ENCODE measurements at places on chromosomes 1 and 21.

DNA sequence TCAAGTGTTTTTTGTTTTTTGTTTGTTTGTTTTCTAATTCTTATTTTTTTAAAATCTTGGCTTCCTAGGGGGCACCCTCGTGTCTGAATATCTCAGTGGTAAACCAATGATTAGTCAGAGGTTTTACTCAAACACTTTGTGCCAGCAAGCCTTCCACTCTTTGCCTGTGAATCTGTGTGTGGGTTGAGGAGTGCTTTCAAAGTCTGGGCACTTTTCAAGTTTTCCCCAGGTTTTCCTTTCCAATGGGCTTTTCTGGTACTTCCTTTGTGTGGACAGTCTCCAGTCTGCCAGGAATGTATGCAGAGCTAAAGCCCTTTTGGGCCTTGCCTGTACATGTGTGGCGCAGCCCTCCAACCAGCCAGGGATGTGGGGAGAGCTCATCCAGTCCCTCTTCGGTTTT lies 9.7 kb upstream of the PPIE start:
- no peak for DNase-seq

GRCh38 chr21:28644762-28645161 lies 347.9 kb downstream of the LTN1 start:
- DNase-seq, result no peak

DNA sequence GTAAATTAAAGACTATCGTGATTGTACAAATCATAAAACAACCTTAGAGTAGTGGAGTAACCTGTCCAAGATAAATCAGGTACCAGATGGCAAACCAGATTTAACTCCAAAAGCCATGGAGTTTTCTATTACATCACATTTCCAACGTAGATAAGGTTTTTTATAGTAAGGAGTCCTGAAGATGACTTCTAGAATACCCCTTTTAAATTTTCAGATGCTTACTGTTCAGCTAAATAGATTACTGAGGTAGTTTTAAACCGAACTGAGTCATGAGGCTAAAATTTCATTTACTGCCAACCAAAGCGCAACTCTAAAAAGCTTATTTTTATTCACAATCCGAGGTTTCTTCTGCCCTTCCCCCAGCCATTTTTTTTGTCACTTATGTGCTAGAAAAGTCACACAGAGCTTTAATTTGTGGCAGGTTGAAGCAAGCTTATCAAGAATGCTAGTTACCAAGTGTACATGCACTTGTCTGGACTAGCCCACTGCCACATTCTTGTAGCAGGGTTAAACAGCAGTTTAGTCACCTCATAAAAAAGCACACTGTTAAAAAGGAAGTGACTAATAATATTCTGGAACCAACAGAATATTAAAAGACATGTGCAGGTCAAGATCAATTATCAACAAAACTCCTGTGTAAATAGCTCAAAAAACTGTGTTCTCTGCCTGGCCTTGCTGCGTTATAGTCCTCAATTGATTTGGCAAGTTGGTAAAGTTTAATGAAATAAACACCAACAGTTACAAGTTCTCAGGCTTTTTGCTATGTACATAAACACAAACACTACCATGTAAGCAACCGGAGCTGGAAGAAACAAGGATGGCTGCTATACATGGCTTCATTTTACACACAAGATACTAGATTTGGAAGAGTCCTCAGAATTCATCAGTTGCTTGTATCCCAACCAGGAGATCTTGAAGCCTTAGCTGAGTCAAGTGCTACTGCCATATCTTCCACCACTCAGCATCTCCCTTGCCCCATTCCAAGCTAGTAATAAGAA lies 180.3 kb upstream of the DMRTA2 start:
- no peak for DNase-seq

- no peak for DNase-seq
Measured at GRCh38 chr1:83929184-83929583, 69.7 kb downstream of the TTLL7 start.

DNA sequence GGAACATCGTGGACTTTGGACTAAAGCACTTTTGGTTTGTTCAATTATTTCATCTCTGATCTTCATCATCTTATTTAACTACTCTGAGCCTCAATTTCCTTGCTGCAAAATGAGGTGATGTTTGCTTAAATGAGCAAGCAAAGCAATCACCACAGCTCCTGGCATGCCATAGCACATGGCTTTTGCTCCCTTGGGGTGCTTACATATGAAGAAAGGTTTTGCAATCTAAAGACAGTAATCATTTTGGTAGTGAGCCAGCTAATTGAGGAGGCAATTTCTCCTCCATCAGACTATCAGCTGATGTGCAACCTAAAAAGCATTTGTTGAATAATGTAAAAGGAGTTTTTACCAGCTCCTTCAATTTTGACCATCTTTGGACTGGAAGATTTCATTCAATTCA lies 68.8 kb upstream of the KCNJ15 start:
- no peak for DNase-seq

GRCh38 chr1:198638894-198639635 lies at the start of gene PTPRC:
Gene PTPRC (plus strand): TSS chr1:198639040. CDS start chr1:198639269, 229 bp downstream.
- DNase-seq, result peak; percentile 96

DNA sequence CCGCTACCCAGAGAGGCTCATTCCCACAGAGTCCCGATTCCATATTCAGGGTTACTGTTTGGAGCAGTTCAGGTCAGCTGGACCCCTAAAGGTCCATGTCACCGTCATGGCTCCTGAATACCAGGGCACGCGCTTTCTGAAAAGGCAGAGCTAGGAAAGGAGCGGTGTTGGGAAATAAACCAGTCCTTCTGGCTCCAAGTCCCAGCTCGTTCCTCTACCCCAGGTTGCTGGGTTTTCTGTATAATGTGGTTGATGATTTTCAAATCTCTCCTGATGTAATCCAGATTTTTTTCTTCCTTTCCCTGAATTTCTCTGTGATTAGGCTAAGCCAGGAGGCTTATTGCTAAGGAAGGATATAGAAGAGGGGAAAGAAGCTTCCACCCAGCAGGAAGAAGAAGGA lies 14.0 kb upstream of the PKP1 start:
- no peak for DNase-seq

- DNase-seq, result no peak
Measured at GRCh38 chr1:184299406-184299790, 87.4 kb upstream of the C1orf21 start.

DNA sequence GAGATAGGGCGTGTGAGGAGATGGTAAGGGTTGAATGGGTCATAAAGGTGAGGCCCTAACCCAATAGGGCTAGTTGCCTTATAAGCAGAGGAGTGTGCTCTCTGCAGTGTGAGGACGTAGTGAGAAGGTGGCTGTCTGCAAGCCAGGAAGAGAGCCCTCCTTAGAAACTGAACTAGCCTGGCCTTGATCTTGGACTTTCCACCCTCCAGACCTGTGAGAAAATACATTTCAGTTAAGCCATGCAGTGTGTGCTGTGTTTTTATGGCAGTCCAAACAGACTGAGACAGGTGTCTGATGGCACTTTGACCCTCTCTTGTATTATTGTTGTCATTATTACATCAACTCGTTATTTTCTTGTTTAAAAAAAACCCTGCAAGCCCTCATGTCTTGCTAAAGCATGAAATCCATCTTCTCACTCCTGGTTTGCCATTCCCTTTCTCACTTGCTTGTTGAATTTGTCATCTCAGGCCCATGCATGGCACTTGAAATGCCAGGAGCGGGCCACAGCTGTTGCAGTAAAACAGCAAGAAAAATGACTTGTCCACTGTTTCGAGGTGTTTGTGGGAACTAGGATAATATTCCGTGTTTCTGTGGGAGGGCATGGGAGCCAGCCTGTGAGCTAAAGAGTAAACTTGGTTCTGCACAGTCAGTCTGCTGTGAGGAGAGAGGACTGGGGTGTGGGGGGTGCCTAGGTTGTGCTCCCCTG lies 78.6 kb downstream of the STUM start:
- DNase-seq, result no peak

GRCh38 chr1:203992440-203992839 lies 80.5 kb upstream of the SOX13 start:
- DNase-seq, result no peak

DNA sequence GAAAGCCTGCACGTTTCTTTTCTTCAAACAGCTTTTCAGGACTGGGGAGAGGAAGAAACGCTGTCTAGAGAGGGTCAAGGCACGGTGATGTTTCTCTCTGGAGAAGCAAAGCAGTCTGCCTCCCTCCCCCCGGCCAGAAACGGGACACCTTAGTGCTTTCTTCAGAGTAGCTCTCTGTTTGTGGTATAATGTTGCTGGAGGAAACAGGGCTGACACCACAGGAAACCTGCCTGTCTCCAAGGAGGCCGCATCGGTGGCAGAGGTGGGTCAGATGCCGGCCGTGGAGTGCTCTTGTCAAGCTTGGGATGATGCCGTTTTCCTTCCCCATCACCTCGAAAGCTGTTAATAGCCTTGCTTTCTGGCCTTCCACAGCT lies 139.4 kb downstream of the DHRS3 start:
- peak; percentile 92 for DNase-seq

DNA sequence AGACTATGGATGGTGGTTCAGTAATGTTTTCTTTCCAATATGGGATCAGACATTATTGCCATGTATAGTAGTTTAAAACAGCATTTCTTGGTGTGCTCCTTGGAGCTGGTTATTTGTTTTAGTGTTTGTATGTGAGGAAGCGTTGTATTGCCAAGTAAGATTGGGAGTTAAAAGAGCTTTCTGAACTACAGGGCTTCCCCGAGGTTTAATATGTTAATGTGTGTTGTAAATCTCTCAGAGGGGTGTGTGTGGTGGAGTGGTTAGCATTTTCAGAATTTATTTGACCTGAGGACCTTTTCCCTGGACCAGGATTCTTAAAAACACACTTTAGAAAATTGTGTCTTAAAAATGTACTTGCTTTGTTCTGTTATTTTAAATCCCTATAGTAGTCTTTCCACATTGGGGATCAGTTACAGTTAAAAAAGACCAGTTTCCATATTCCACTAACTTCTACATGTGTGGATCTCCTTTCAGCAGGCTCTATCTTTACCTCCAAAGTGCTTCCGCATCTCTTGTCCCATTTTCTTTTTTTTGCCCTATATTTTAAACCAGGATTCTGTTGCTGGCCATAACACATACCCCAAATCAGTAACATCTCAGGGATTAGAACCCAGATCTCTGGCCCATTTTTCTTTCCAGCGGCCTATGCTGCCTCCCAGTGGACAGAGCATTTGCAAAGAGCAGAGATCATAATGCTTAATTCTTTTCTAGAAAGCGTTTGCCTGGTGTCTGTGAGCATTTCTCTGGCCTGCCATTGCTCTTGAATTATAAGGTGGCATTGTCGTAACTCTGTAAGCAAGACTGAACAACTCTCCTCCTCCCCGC lies 58.6 kb downstream of the PBX1 start:
- no peak for DNase-seq

DNA sequence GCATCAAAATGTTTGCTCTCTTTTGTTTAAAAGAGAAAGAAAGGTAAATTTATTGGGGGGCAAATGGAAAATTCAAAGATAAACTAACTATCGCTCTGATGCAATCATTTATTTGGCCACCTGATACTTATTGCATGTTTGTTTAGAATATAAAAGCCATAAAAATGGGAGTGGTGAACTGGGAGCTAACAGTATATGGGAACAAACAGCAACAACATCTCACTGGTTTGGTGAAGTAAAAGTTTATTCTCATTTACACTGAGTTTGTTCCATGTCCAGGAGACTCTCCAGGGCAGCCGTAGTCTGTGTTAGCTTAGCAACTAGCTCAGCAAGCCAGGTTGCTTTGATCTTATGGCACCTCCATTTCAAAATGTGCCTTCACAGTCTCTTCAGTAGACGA lies 20.4 kb downstream of the C4BPA start:
- no peak for DNase-seq

Measured in Kasumi-1 (cell line).